ENCODE measurements at places on chromosomes 12 and 14.

GRCh38 chr12:108394196-108394595 lies 55.1 kb upstream of the CMKLR1 start:
- no peak for DNase-seq

- DNase-seq = no peak
These were observed 60.7 kb upstream of the FAM222A start for GRCh38 chr12:109652977-109653264.

GRCh38 chr12:105235281-105235731 lies 668 bp downstream of the APPL2 start:
- peak; percentile 38 for DNase-seq

DNA sequence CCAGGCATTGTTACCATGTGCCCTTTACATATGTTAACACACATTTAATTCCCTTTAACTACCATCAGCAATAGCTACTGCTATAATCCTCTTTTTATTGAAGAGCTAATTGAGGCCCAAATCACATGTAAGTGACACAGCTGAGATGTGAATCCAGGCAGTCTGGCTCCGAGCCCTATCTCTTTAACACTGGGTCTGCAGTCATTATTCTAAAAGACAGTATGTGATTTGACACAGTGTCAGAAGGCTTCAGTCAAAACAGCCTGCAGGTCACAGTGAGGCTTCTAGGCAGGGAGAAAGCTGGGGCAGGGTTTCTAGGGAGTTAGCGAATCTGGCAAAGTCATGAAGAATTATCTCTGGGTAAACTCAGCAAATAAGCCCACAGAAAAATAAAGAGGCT lies 148.2 kb downstream of the KIF21A start:
- DNase-seq = no peak

DNA sequence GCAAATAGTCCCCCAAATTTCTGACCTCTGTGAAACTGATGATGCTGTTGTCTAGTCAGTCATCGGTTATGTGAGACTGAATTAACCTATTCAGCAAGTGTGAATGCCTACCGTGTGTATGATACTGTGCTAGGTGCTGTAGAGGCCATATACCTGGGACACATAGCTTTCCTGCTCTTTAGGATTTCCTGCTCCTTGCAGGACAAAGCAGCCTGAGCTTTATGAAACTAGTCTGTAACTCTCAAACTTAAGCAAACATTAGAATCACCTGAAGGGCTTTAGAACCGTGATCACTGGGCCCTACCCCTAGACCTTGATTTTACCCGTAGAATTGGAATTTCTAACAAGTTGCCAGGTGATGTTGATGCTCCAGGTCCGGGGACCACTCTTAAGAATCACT lies 6.9 kb downstream of the MARK3 start:
- no peak for DNase-seq

GRCh38 chr12:535396-535795 lies 75.7 kb downstream of the B4GALNT3 start:
- DNase-seq = no peak

DNA sequence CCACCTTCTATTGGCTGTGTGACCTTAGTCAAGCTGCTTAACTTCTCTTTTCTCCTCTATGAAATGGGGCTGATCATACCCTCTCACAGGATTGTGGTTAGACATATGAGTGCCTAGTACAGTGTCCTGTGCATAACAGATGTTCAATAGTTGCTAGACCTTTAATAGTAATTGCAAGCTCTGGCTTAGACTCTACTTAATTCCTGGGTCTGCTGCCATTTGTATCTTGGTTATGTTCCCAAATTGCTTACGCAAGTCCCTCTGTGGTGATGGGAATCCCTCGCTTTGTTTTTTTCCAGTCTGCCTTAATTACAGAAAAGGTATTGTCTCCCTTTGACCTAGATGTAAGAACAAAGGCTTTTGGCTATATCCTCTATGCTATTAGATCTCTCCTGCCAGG lies 15.1 kb downstream of the SUDS3 start:
- DNase-seq = no peak

- DNase-seq = no peak
These were observed 277.4 kb downstream of the FOXN3 start for GRCh38 chr14:89139404-89140247.
